Left hindlimb (tissue), 1 donor: ENCODE measurements at places on chromosomes 2 and 18.

DNA sequence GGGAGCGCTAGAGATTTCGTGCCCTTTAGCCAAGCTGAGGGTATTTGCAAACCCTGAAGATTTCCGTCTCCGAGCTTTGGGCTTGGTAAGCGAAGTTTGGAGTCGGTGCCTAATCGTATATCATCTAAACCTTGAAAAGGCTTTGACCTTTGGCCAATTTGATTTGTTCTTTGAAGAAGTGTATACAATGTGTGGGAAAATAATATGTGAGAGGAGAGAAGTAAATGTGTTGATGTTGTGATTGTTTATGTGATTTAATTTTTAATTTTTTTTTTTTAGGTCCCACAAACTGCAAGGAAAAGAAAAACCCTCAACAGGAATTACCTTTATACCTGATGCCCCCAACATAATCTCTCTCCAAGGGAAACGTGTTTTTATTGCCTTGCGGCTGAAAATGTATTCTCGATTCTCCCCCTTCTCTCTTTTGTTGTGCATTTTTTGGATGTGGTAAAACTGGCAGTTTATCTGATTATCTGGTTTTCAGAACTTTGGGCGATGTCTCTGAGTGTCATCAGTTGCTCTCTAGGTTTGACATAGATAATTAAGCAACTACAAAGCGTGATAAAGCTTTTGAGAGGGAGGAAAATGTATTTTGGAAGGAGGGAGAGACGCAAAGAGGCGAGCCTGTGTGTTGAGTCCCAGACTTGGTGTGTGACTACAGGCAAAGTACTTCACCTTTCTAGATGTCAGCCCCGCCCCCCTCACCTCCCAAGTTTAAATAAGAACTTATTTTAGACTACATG, 912 bp upstream of the FBXO11 start:
- no peak for DNase-seq

DNA sequence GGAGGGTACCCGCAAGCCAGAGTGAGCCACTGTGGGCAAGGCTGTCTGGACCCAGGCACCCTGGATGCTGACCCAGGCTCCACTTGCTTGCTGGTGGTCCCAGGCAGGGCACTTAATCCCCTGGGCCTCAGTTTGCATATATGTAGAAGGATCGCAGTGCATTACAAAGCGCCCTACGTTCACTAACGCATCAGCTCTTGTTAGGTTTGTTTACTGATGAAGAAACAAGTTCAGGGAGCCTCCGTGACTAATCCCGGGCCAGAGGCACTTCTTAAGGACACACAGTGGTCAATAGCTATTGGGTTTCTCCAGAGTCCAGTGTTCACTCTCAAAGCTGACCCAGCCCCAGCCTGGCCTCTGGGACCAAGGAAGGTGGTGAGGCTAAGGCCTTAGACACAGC, 70.2 kb downstream of the LBH start:
- DNase-seq, result no peak

DNA sequence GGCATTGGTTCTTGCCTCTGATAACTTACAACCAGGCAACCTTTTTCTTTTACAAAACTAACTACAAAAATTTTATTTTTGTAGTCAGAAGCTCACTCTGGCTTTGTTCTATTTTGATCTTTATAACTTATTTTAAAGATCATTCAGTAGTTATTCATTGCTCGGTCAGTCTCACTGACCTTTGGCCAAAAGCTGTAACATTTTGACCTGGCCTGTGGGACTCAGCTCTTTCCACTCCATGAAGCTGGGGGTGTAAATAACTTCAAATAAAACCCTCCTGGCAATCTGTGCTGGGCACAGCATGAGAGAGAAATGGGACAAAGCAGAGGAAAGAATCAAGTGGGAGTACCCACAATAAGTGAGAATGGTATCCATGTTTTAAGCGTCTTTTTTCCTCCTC, 380.7 kb downstream of the SETBP1 start:
- no peak for DNase-seq

DNA sequence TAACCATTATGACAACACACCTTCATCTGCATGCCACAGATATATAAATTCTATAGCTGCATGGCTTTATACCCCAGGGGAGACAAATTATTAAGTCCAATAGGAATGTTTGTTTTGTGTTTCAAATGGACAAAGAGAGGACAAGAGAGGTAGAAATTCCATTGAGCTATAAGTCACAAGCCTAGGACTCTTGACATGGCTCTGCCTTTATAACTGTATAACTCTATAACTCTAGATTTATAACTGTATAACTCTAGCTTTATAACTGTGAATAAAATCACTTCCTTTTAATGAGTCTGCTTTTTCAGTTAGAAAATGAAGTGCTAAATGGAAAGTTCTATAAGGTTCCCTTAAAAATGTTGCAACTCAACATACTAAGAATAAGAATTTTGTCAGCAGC, 106.4 kb downstream of the SCN9A start:
- DNase-seq, result no peak
